Mononuclear cell (primary cell): ENCODE measurements at places on chromosomes 3 and 15. TPM values are rescaled to one million over a fixed set of nuclear protein-coding genes. Genes with fewer than 3 reads are reported as not detected.

GABRB3 gene
- 0.10 TPM for total RNA-seq

SQOR gene
- total RNA-seq: 57.1 TPM

LOXL1 gene
- 0.73 TPM for total RNA-seq

MRAS gene
- total RNA-seq: 5.8 TPM

P2RY14 gene
- 2.3 TPM for total RNA-seq

FYCO1 gene
- total RNA-seq: 12.1 TPM

EMC7 gene
- total RNA-seq: 34.7 TPM

SEMA3F gene
- 0.42 TPM for total RNA-seq

STRC gene
- total RNA-seq: 0.42 TPM

INTS14 gene
- 24.2 TPM for total RNA-seq

GATA2 gene
- 2.9 TPM for total RNA-seq

CLDN11 gene
- 0.21 TPM for total RNA-seq

RASGRP1 gene
- total RNA-seq: 64.9 TPM

TRH gene
- total RNA-seq: 0.10 TPM

LRRC15 gene
- total RNA-seq: 0.10 TPM

AADAC gene
- not detected for total RNA-seq

CRABP1 gene
- total RNA-seq: not detected

GABRA5 gene
- total RNA-seq: 0.31 TPM

MORC1 gene
- 0.84 TPM for total RNA-seq

EXD1 gene
- total RNA-seq: not detected

ST6GAL1 gene
- total RNA-seq: 38.8 TPM

SENP8 gene
- 0.21 TPM for total RNA-seq

GLCE gene
- 3.7 TPM for total RNA-seq

CHST13 gene
- total RNA-seq: 1.5 TPM

GOLGA8N gene
- 6.1 TPM for total RNA-seq

MASP1 gene
- not detected for total RNA-seq

SI gene
- not detected for total RNA-seq

PARP15 gene
- total RNA-seq: 44.4 TPM

MYRIP gene
- total RNA-seq: not detected

GOLGB1 gene
- 36.3 TPM for total RNA-seq

IQCH gene
- total RNA-seq: 0.42 TPM

SLC27A2 gene
- 0.42 TPM for total RNA-seq

UCN2 gene
- 0.10 TPM for total RNA-seq

DUOXA2 gene
- total RNA-seq: not detected

GHRL gene
- total RNA-seq: 0.42 TPM

TP63 gene
- 0.21 TPM for total RNA-seq

SAXO2 gene
- 2.1 TPM for total RNA-seq

SNTN gene
- total RNA-seq: not detected

LDHAL6B gene
- total RNA-seq: not detected

CYP11A1 gene
- 0.42 TPM for total RNA-seq

ADCY5 gene
- total RNA-seq: not detected

GPR171 gene
- 10.6 TPM for total RNA-seq

LMAN1L gene
- total RNA-seq: 0.21 TPM

FETUB gene
- total RNA-seq: not detected
